H7 (cell line): ENCODE measurements at places on chromosomes 2 and 18. TPM values are rescaled to one million over a fixed set of nuclear protein-coding genes. Genes with fewer than 3 reads are reported as not detected.

GRCh38 chr2:205582366-205582765, 99.9 kb upstream of the NRP2 start:
- DNase-seq = no peak

DNA sequence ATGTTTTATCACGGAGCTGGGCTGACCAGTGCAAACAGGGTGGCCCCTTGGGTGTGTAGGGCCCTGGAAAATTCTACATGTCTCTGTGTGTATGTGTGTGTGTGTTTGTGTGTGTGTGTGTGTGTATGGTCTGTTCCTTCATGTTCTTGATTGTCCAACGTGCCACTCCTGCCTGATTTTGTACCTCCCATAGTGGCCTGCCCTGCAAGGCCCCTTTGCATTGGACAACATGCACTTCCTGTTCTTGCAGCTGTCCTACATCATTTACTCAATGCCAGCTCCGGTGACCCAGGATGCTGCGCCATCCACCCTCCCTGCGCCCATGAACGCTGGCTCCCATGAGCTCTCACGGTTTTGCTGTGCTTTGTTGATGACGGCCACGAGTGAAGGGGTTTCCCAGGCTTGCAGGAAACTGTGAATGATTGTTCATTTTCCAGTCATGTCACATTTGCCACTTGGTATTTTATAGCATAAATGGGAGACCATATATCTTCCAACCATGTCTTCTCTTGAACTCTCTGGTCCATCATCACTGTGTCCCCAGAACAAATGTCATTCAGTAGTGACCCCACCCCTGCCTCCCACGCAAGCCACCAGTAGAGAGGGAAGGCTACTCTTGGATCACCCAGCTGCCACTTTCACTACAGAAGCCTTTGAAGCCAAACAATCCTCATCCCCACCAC, 69.7 kb upstream of the NCK2 start:
- no peak for DNase-seq

- no peak for DNase-seq
Observed at GRCh38 chr2:65319072-65319673, 91.5 kb downstream of the ACTR2 start.

DNA sequence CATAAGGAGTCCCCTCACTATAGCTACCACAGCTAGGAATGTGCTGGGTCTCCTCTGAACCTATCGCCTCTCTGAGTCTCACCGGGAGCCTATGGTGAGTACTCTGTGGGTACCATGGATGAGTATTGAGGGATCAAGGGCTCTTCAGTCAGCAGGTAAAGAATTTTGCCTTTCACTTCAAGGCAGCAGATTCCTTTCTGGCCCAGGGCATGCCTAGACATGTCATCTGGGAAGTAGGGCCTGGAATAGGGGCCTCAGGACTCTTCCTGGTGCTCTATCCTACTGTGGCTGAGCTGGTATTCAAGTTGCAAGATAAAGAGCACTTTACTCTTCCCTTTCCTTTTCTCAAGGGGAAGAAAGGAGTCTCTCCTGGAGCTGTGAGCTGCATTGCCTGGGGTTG, 85.6 kb upstream of the LHCGR start:
- DNase-seq = no peak

DNA sequence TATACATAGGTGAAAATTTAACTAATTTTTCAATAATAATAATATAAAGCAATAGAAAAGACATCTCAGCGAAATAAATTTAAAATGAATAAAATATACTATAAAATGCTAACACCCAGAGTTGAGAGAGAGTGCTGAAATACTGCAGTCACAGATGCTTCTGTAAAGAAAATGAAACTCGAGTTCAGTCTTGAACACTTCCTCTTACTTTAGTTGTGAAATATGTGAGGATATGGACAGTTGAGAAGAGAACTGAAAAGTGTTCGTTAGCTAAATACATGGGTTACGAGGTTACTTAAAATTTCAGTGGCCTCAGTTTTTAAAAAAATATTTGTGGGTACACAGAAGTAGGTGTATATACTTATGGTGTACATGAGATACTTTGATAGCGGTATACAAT, 106.8 kb downstream of the DNAH7 start:
- DNase-seq = no peak

The CDK15 gene
- not detected in 2 replicates for total RNA-seq

The CROCC2 gene
- total RNA-seq = 0.38 TPM in 1 of 2 replicates, not detected in the other
